T follicular helper cell (primary cell): ENCODE measurements at places on chromosomes 5 and 9.

- no peak for DNase-seq
These were observed 45.4 kb upstream of the CAST start for GRCh38 chr5:96616801-96617200.

DNA sequence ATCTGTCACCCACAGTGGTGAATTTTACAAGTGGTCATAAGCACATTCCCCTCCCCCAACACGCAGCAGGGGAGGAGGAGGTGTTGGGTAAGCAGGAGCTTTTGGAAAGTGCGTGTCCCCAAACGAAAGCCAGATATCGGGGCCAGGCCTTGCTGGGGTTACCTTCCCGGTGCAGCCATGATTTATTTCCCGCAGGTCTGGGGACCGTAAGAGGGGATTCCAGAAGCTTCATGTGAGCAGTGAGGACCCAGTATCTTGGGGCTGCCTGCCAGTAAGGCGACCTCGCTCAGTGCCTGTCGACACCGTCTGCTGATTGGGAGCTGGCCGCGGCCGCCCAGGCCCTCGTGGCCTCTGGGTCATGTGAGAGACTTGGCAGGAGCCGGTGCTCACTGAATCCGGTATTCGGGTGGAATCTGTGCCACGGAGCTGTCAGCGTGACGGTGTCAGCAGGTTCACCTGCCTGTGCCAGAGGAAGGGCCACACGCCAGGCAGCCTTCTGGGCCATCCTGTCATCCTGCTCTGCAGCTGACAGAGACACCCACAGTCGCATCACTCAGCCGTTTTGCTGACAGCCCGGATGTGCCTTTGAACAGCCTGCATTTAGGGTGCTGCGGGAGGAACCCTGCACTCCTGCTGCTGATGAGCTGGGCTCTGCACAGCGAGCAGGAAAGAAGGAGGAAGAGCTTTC is 37.3 kb downstream of the SEC61B start:
- DNase-seq: peak; percentile 7

- DNase-seq: no peak
These were observed 178.5 kb upstream of the CDH18 start for GRCh38 chr5:20166456-20166855.

GRCh38 chr5:5424736-5425135 is 2.3 kb downstream of the ICE1 start:
- no peak for DNase-seq

DNA sequence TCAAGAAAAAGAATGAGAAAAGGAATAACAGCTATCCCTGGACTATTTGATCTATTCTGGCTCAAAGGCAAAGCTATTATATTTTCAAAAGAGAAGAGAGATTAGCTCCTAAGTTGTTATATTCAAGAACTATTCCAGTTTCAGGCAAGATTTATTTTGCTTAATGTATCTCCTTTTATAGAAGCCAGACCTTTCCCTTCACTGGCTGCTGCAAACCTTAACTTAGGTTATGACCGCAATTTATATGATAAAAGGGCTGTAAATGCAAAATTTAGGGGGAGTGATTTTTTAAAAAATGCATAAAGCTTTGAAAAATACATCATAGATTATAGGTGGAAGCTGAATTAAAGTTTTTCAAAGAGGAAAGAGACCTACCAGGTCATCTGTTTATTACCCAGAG is 97.8 kb downstream of the FBXL7 start:
- DNase-seq: no peak

DNA sequence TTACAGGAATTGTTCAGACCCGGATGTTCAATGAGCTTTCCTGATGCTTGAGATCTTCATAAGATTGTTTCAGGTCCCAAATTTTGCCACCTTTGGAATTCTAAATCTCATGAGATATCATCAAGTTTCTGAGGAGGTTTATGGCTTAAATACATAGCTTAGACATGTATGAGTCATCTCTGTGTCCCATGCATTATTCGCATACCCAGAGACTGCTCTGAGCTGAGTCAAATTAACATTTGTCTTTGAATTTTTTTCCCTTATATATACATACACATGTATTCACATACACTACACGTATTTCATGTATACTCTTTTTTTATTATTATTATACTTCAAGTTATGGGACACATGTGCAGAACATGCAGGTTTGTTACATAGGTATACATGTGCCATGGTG is 744.6 kb downstream of the BRINP1 start:
- no peak for DNase-seq

DNA sequence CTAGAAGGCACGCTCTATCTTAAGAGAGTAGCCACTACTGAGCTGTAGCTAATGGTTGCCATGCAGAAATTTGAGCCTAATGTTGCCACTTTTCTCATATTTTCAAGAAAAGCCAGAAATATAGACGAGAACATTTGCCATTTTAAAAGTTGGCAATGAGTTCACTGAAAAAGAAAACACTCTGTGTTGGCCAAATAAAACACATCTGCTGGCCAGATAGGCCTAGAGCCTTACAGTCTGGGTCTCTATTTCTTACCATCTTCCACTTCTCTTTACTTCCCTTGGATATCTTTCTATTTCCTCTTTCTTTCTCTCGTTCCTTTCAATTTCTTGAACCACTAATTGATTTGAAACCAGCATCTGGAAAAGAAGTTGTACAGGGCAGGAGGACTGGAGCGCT is 36.6 kb upstream of the VCAN start:
- DNase-seq: no peak

DNA sequence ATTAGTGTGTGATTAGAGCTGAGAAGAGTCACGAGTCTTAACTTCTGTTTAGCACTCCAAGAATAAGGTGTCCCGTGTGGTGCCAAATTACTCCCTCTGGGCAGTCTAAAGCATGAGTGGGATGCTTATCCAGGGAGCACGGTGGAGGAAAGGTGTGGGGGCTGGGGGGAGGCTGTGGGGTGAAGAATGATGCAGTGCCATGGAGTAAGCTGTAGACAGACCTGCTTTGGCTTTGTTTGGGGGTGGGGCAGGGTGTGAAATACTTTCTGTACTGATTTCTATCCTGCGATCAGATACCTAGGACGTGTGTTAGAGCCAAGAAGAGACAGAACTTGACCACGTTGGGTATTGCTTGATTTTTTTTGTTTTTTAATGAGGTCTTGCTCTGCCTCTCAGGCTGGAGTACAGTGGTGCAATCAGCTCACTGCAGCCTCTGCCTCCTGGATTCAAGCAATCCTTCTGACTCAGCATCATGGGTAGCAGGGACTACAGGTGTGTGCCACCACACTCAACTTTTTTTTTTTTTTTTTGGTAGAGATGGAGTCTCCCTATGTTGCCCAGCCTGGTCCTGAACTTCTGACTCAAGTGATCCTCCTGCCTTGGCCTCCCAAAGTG is 232.8 kb downstream of the MAN2A1 start:
- no peak for DNase-seq

GRCh38 chr5:81572201-81572600 is 178.3 kb upstream of the ACOT12 start:
- no peak for DNase-seq

GRCh38 chr5:57655228-57655627 is 172.6 kb upstream of the ACTBL2 start:
- DNase-seq: no peak

- no peak for DNase-seq
These were observed 46.2 kb downstream of the DMRT2 start for GRCh38 chr9:1096155-1096964.

DNA sequence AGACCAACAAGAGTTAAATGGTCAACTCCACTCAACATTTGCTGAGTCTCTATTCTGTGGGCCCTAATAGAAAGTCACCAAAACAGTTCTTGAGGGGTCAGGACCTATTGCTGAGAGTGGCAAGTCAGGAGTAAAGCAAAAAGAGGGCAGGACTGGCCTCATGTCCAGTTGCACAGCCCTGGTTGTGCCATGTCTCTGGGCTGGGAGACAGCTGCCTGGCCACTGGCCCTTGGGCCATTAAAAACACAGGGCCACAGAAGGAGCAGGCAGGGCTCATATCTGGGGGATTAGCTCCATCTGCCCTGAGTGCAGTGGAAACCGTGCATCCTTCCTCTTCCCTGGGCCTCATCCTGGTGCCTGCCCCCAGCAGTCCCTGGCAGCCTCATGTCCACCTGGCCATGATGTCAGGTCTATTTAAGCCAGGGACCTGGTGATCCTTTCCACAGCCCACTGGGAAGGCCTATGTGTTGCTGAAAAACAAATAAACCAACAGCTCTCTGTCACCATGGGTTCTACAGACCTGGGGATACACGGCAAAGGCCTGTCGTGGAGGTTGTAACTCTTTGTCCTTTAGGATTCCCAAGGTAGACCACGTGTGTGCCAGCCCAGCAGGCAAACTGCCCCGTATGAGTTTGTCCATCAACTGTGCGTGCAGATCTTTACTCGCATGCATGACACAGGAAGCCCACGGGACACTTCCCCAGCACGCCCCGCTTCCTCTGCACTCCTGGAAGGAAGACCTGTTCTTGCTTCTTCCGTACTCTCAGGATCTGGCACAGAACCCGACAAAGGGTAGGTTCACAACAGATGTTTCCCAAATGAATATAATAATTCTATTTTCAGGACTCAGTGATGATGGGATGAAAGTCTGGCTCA is 148.8 kb downstream of the MTX3 start:
- no peak for DNase-seq

DNA sequence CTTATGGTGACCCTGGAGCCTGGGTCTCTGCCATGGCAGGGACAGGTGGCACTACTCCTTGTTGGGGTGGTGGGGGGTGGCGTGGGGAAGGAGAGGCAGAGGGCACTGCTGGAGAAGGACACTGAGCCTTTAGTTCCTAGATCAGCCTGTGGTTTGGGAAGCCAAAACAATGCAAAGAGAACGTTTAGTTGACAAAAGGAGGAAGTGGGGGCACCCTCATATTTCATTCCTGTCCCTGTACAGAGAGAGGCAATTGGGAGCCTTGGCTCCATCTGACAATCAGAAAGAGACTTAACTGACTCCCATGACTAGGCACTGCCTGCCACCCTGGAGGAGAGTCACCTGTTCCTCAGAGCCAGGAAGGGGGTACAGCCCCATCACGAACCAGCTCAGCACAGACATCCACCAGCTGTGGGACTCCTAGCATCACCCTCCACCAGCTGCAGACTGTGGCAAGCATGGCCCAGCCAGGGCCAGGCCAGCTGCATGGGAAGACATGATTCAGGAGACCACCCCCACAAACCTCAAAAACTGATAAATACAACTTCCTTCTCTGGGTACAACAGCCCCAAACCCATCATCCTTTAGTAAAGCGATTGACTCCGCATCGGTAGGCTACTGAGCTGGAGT is 257.5 kb downstream of the HSPA4 start:
- no peak for DNase-seq
